ENCODE measurements at places on chromosomes 16 and 17.

GRCh38 chr17:7437369-7437863, 1.9 kb upstream of the FGF11 start:
- DNase-seq, result no peak

DNA sequence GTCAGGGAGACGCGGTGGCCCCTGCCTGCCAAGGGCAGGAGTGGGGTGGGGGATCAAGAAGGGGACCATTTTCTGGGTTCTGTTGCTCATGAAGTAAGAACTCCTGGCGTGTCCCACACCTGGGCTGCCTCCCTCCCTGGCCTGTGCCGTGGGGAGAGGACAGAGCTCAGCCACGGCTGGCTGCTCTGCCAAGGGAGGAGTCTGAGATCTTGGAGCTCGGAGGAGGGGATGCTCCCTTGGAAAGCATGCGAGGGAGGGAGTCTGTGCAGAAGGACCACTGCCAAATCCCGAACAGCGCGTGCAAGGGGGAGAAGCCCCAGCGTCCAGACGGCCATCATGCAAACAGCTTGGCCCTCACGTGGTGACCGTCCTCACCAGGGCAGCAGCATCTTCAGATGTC, 64.2 kb upstream of the ZNF469 start:
- DNase-seq, result no peak

DNA sequence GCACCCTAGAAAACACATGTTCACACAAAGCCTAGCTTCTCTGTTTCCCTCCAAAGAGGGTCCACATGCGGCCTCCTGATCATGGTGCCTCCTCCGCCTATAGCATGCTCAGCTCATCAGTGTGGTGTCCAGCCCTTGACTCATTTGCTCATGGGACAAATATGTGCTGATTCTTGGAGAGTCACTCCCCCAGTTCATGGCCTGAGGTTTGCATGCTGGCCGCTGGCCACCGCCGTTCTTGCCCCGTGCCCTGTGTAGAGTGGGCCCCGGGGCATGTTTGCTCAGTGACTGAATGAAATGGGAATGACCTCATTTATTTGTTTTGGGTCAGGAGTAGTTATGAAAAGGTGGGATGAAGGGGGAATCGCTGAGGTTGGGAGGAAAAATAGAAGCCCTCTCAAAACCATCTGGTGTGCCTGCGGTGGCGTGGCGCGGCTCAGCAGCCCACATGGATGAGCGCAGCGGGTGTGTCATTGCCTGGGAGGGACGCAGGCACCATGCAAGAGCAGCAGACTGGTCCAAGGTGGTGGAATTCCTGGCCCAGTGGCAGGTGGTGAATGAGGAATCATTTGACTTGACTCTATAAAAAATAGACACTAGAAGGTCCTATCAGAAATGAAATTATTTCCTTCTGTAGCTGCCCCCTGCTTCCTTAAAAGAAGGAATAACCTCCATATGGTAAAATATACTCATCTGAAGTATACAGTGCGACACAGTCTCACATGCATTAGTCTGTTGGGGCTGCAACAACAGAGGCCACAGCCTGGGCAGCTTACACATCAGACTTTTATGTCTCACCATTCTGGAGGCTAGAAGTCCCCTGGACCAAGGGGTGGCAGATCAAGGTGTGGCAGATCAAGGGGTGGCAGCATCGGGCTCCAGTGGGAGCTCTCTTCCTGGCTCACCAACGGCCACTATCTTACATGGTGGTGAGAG, 31.7 kb downstream of the CRISPLD2 start:
- DNase-seq, result no peak

DNA sequence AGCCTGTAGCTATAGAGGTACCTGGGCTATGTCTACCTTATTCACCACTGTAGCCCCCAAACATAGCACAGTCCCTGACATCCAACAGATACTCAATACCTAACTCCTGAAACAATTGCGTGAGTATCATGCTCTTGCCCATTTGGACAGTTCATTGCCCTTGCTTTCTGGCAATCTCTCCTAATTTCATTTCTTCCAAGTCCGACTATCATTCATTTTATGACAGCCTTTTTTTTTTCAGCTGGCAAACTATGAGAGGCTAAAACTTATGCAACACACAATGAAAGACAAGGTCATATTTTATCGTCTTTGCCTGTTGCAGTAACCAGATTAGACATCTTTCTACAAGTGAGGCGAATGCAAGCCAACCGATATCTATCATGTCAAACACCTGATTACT, 169.2 kb downstream of the RBFOX1 start:
- DNase-seq, result no peak

DNA sequence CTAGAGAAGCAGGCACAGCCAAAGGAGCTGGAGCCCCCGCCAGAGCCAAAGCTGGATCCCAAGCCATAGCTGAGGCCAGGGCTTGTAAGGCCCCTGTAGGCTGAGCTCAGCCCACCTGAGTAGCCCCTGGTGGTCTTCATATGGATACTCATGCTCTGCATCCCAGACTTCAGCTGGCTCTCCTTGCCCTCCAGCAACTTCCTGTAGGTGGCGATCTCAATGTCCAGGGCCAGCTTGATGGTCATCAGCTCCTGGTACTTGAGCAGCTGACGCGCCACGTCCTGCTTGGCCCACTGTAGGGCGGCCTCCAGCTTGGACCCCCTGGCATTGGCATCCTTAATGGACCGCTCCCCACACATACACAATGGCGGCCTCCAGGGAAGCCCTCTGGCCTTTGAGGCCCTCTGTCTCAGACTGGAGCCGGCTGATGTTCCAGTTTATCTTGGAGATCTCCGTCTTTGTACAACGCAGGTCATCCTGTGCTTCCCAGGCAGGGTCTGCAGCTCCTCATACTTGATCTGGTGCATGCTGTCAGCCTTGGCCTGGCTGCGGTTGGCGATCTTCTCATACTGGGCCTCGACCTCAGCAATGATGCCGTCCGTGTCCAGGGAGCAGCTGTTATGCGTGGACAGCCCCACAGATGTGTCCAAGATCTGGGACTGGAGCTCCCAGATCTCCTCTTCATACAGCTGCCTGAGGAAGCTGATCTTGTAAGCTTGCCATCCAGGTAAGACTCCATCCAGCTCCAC, 28.9 kb downstream of the IKZF3 start:
- no peak for DNase-seq

- no peak for DNase-seq
These were observed 26.3 kb upstream of the C1QTNF8 start for GRCh38 chr16:1122398-1122765.

- DNase-seq, result no peak
These were observed 16.0 kb downstream of the ZNF821 start for GRCh38 chr16:71867939-71868338.

- no peak for DNase-seq
These were observed 41.5 kb downstream of the WWOX start for GRCh38 chr16:78140818-78141466.

DNA sequence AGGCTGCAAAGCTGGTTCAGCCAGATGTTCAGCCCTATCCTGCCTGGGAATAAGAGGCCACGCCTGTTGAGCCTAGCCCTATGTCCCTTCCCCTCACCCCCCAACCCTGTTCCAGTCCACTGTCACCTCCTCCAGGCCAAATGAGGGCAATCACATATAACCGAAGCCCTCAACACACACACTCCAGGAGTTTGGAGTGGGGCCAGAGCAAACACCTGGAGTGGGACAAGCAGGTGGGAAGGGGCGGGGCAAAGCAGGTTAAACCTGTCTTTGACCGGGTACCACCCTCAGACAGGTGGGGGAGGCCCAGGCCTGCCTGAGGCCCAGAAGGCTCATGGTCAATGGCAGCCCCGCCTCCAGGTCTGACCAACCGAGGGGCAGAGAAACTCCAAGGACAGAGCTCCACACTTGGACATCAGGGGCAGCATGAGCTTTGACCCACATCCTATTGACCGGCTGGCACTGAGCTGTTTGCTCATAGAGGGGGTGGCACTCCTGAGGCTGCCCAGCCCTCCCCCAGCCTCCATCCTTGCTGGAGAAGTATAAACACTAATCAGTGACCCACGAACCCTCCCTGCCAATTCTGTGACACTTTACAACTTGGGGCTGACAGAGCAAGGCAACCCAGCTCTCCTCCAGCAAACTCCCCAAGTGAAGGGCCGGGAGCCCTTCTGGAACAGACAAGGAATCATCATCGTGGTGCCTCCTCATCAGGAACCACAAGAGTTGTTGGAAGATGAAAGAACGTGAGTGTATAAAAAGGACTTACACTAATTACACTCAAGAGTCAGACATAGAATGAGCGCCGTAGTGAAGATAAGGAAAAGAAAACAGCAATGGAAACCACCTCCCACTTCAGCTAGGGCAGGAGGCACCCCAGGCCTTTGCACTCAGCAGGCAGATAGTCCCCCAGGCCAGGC, 1.5 kb downstream of the ESRP2 start:
- DNase-seq, result no peak

DNA sequence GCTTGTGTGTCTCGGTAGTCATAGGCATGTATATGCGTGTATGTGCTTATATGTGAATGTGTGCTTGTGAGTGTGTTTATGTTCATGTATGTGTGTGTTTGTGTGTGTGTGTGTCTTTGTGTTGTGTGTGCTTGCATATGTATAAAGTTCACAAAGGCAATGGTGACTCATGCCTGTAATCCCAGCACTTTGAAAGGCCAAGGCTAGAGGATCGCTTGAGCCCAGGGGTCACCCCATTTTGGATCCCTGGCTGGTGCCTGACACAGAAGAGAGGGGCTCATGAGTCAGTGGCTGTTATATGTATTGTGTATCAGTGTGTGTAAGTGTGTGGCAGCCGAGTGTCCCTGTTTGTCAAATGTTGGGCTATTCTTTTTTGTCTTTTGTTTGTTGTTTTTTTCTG, 69.3 kb downstream of the ABCC1 start:
- DNase-seq, result no peak

DNA sequence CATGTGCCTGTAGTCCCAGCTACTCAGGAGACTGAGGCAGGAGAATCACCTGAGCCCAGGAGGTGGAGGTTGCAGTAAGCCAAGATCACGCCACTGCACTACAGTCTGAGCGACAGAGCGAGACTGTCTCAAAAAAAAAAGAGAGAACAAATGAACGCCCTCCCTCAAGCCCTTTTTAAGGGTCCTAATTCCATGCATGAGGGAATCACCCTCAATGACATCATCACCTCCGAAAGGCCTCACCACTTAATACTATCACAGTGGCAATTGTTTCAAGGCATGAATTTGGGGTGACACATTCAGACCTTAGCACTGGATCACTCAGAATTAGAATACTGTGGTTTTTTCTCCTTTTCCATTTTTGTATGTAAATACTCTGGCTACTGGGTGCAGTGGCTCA, 57.8 kb downstream of the CHD9NB start:
- no peak for DNase-seq

DNA sequence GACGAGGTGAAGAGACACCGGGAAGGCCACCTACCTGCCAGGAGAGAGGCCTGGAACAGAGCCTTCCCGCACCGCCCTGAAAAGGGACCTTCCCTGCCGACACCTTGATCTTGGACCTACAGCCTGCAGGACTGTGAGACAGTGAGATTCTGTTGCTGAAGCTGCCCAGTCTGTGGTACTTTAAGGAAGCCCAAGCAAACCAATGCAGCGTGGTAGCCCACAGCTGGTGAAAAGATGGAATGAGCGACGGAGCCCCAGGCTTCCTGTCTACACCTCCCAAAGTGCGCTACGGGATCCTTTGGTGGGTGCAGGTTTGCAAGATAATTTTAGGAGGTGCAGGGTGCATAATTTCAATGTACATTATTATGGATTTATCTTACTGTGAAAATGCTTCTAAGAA, 33.9 kb downstream of the TNFRSF13B start:
- DNase-seq, result no peak

- DNase-seq, result no peak
These were observed 9.3 kb upstream of the PABPN1L start for GRCh38 chr16:88875703-88876234.
